Dermis blood vessel endothelial cell (primary cell): ENCODE measurements at places on chromosomes 12 and 14. TPM values are rescaled to one million over a fixed set of nuclear protein-coding genes. Genes with fewer than 3 reads are reported as not detected.

The CD163 gene
- total RNA-seq = not detected in 2 replicates

The OVCH1 gene
- not detected in 2 replicates for total RNA-seq

The OR10P1 gene
- total RNA-seq = not detected in 2 replicates

The NAA30 gene
- total RNA-seq = 31.7 and 34.7 TPM in 2 replicates

The HOXC10 gene
- total RNA-seq = 0.28 and 0.85 TPM in 2 replicates

The CSRP2 gene
- total RNA-seq = 21.0 and 22.8 TPM in 2 replicates

The TAS2R9 gene
- not detected in 2 replicates for total RNA-seq

The ADAM20 gene
- total RNA-seq = 0.37 and 1.5 TPM in 2 replicates

The ABCD4 gene
- 68.3 and 69.4 TPM in 2 replicates for total RNA-seq

The TEAD4 gene
- total RNA-seq = 24.7 and 36.2 TPM in 2 replicates

The CLEC4E gene
- not detected in 2 replicates for total RNA-seq

The CMA1 gene
- not detected in 2 replicates for total RNA-seq

The MYF5 gene
- not detected in 2 replicates for total RNA-seq

The KICS2 gene
- 4.4 and 6.0 TPM in 2 replicates for total RNA-seq

The CCDC197 gene
- not detected in 2 replicates for total RNA-seq

The GNB3 gene
- total RNA-seq = 0.28 and 1.0 TPM in 2 replicates

The PHETA1 gene
- total RNA-seq = 8.5 and 9.7 TPM in 2 replicates
